ENCODE measurements at places on chromosomes 1 and 21.
A peak's percentile ranks its signal among the peaks of the same experiment; 100 is the strongest.

DNA sequence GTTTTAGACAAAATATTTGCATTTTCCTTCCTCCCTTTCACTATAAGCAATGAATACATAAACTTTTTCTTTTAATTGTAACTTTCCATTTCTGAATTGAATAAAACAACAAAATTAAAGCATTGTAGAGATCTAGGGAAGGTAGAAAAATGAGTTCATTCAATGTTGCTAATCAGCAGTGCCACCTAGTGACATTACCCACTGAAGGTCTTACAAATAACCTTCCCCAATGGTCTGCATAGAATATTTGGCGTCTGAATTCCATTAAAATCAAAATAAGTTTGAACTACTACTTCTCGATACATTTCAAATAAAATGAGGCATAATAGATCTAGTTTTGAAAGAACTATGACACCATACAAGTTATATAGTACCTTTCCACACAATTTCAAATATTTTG is 19.6 kb downstream of the FH start:
- no peaks in the 10 kb centered on the region for H3K4me1 ChIP-seq
- H3K27me3 ChIP-seq: no peaks in the 10 kb centered on the region
- H3K36me3 ChIP-seq: peaks cover 66% of the 10 kb centered on the region
- no peak overlapping the region for H3K4me3 ChIP-seq

DNA sequence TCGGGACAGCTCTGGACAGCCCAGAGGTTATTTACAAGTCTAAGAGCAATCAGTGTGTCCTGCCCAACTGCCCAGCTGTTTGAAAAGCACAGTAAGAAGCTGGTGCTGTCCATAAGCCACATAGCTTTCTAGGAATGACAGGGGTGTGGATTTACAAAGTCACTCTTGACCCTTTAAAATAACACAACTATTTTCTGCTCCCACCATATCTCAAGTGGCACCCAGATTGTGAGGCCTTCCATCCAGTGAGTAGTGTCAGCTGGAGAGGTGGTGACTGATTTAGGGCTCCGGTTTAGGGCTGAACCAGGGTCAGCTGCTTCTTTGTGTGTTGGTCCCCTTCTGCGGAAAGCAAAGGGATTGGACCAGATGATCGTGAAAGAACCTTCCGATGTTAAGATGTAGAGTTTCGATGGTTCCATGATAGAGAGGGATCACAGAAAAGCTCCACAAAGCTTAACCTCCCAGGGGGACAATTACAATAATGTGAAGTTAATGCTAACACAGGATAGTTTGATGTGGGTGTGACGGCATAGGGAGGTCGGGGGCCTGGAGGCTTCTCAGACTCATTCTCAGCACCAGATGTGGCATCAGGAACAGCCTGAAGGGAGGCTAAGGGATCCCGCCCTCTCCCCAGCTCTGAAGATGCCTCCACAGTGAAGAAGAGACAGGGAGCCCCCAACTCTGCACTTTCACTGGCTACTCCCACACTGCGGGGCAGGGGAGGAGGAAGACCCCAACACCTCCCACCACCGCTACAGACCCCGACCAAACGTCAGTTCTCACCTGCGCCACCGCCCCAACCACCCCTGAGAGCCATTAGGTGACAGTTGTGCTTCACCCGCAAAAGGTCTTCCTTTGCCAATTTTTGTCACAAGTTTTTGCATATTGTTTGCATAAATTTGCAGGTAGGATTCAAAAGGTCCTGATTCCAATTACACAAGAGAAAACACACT is 40.6 kb downstream of the LRRC3 start:
- H3K36me3 ChIP-seq: no peaks in the 10 kb centered on the region
- H3K27ac ChIP-seq: no peak overlapping the region
- H3K27me3 ChIP-seq: no peaks in the 10 kb centered on the region
- no peak overlapping the region for H3K4me3 ChIP-seq
- peaks cover 13% of the 10 kb centered on the region for H3K4me1 ChIP-seq

GRCh38 chr1:35577071-35577998 is 4.2 kb downstream of the TFAP2E start:
- H3K4me3 ChIP-seq: peak overlapping the region; percentile 47
- no peak overlapping the region for H3K27ac ChIP-seq
- H3K4me1 ChIP-seq: peaks cover 21% of the 10 kb centered on the region

DNA sequence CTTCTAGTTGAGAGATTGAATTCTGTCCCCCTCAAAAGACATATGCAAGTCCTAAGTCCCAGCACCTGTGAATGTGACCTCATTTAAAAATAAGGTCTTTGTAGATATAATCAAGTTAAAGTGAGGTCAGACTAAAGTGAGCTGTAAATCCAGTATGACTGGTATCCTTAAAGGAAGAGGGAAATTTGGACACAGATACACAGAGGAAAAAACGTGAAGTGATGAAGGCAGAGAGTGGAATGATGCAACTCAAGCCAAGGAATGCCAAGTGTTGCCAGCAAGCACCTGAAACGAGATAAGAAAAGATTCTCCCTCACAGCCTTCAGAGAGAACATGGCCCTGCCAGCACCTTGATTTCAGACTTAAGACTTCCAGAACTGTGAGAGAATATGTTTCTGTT is 444.7 kb upstream of the VAMP3 start:
- no peaks in the 10 kb centered on the region for H3K27me3 ChIP-seq
- no peak overlapping the region for H3K27ac ChIP-seq
- H3K4me1 ChIP-seq: no peaks in the 10 kb centered on the region

- H3K36me3 ChIP-seq: no peaks in the 10 kb centered on the region
- H3K27ac ChIP-seq: no peak overlapping the region
- no peak for DNase-seq
- H3K4me3 ChIP-seq: no peak overlapping the region
- no peaks in the 10 kb centered on the region for H3K4me1 ChIP-seq
Measured at GRCh38 chr1:98086796-98087441, 166.1 kb upstream of the DPYD start.

GRCh38 chr1:117594261-117594990 is 11.4 kb upstream of the TENT5C start:
- H3K27me3 ChIP-seq: peaks cover 4% of the 10 kb centered on the region
- DNase-seq: no peak
- no peak overlapping the region for H3K4me3 ChIP-seq
- no peaks in the 10 kb centered on the region for H3K36me3 ChIP-seq
- H3K27ac ChIP-seq: no peak overlapping the region
- peaks cover 9% of the 10 kb centered on the region for H3K4me1 ChIP-seq

DNA sequence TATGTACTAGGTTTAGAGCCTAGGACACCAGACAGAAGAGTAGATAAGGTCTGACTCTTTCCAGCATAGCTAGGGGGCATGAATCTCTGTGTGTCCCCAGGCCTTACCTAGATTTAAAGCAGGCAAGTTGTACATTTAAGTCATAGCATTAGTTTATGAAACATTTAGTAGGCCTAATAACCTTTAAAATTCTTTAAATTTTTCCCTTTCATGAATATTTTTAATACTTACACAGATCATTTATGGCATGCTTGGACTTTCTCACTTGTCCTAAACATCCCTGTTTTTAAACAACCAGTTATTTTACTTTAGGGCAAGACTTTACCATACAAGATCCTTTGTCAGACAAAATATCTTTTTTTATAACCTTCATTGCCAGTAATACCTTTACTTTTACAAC is 258.4 kb upstream of the ZRANB2 start:
- no peak overlapping the region for H3K27ac ChIP-seq
- H3K36me3 ChIP-seq: no peaks in the 10 kb centered on the region
- H3K4me1 ChIP-seq: no peaks in the 10 kb centered on the region
- no peaks in the 10 kb centered on the region for H3K27me3 ChIP-seq
- DNase-seq: no peak

GRCh38 chr1:155320661-155321617 is at the start of gene RUSC1:
TSS of gene RUSC1 (plus strand) at chr1:155320894. CDS start at chr1:155321774, 880 bp downstream.
- peak within 1 kb of the TSS; percentile 42 for H3K27ac ChIP-seq
- no peaks in the 10 kb centered on the region for H3K27me3 ChIP-seq
- DNase-seq: peak; percentile 70
- H3K36me3 ChIP-seq: peaks cover 23% of the 10 kb centered on the region

DNA sequence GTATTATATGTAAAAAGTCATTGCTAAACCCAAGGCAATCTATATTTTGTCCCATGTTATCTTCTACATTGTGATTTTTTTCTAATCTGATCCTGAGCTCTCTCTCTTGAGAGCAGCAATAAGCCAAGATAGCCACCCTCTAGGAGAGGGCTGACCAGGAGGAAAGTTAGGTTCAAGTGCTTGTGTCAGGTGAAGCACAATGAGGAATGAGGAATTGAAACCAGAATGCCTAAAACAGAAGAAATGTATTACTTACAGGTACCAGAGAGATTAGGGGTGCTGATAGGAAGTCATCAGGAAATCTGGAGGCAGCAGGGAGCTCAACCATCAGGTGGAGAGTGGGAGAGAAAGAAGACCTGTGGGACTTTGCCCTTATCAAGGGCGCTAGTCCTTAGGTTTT is 85.5 kb upstream of the BARHL2 start:
- no peak overlapping the region for H3K27ac ChIP-seq
- no peaks in the 10 kb centered on the region for H3K36me3 ChIP-seq
- no peak for DNase-seq

DNA sequence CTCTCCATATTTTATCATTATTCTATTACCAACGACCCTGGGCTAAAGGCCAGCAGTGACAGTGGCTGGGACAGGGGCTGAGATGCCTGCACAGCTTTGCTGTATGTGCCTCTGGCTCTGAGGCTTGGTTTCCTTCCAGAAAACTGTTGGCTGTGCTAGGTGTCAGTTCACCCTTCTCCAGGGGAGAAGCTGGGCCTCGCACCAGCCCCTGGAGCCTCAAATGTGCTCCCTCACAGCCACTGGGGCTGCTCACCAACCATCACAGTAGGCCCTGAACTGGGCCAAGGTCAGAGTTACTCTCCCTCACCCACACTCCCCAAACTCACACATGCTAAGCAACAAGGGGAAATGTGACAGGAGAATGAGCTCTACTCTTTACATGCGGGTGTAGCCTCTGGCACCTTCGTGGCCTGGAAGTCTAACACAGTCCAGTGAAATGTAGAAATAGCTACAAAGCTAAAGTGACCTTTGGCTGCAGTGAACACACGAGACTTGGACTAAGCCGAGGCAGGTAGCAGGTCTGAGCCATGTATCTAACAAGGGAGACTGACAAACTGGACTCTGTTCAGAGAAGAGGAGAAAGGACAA is 4.7 kb upstream of the CD160 start:
- H3K36me3 ChIP-seq: no peaks in the 10 kb centered on the region
- no peaks in the 10 kb centered on the region for H3K27me3 ChIP-seq
- peaks cover 40% of the 10 kb centered on the region for H3K4me1 ChIP-seq
- peak; percentile 77 for DNase-seq
- no peak overlapping the region for H3K4me3 ChIP-seq
- H3K27ac ChIP-seq: peak overlapping the region; percentile 64

DNA sequence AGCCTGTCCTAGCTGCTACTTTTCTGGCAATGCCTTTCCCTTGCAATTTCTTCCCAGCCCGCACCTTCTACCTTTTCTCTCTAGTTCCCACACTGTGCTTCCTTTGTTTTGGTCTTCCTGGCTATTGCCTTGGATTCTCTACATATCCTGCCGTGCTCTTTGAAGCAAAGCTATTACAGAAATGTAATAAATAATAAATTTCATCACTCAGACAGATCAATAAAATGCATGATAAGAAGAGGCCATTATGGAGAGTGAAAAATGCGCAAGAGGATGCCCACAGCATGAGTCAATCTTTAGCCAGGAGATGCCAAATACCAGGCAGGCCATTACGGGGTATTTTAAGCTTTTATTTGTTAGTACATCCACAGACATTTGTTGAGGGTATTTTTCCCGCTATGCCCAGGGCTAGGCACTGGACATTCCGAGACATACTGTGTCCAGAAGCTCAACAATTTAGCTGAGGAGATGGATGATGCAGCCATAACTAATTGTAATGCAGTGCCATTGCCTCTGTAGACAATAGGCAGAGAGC is 163.6 kb downstream of the ST6GALNAC3 start:
- no peaks in the 10 kb centered on the region for H3K27me3 ChIP-seq
- H3K4me1 ChIP-seq: no peaks in the 10 kb centered on the region
- no peak overlapping the region for H3K4me3 ChIP-seq
- DNase-seq: no peak
- H3K36me3 ChIP-seq: no peaks in the 10 kb centered on the region

- DNase-seq: no peak
- peaks cover 9% of the 10 kb centered on the region for H3K4me1 ChIP-seq
- peaks cover 14% of the 10 kb centered on the region for H3K27me3 ChIP-seq
- no peaks in the 10 kb centered on the region for H3K36me3 ChIP-seq
- no peak overlapping the region for H3K4me3 ChIP-seq
- H3K27ac ChIP-seq: no peak overlapping the region
Measured at GRCh38 chr1:53321366-53321765, 6.5 kb downstream of the LRP8 start.

- DNase-seq: peak; percentile 44
- no peaks in the 10 kb centered on the region for H3K27me3 ChIP-seq
- peaks cover 46% of the 10 kb centered on the region for H3K4me1 ChIP-seq
- H3K36me3 ChIP-seq: peaks cover 2% of the 10 kb centered on the region
- H3K4me3 ChIP-seq: peak within 1 kb of the TSS; percentile 76
Measured at GRCh38 chr21:42653231-42654061, at the start of gene PDE9A. TSS of gene PDE9A (plus strand) at chr21:42653621. CDS start at chr21:42653815, 194 bp downstream.

- H3K27ac ChIP-seq: no peak overlapping the region
- H3K27me3 ChIP-seq: no peaks in the 10 kb centered on the region
- H3K4me1 ChIP-seq: no peaks in the 10 kb centered on the region
Measured at GRCh38 chr1:193927550-193927949, 741.1 kb upstream of the B3GALT2 start.

DNA sequence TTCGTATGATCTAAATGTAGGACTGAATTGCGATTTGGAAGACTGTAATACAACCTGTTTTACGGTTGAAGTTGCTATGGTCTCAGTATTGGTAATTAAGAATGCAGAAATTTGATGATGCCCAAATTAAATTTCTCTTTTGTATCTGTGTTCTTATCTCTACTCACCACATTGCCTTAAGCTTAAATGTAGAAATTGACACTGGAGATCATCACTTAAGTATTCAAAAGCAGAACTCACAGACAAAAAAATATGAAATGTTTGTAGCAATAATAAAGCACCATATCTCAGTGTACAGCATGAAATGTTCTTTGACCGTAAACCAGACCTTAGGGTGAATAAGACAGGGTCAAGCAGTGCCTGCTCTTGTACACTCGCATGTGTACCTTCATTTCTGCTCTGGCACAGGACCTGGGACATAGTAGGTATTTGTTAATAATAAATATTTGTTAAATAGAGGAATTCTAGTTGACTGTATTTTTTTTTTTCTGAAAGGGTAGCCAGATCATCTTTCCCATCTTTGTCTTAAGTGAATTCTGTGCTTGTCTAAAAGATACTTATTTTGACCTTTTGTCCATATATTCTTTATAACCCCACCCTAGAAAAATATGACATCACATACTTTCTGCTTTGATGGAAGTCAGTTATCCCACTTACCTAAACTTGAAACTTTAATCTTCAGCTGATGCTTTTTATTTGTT is 1.5 kb downstream of the CDC7 start:
- H3K4me3 ChIP-seq: peak overlapping the region; percentile 76
- H3K4me1 ChIP-seq: peaks cover 2% of the 10 kb centered on the region
- DNase-seq: no peak
- no peak overlapping the region for H3K27ac ChIP-seq
- no peaks in the 10 kb centered on the region for H3K36me3 ChIP-seq

GRCh38 chr1:156504438-156504813 is 3.9 kb upstream of the MEF2D start:
- H3K27me3 ChIP-seq: no peaks in the 10 kb centered on the region
- peak overlapping the region; percentile 88 for H3K27ac ChIP-seq
- peaks cover 41% of the 10 kb centered on the region for H3K4me1 ChIP-seq
- peak overlapping the region; percentile 14 for H3K4me3 ChIP-seq

Data from large intestine (tissue), 12 donors.